ENCODE measurements at places on chromosomes 3 and 15.

- DNase-seq: no peak
Measured at GRCh38 chr3:36992806-36993325, at the start of gene EPM2AIP1. TSS of gene EPM2AIP1 (minus strand) at chr3:36993131. CDS start at chr3:36993077, 54 bp downstream.

GRCh38 chr15:40909662-40910630, 15.7 kb downstream of the VPS18 start:
- DNase-seq: no peak

- no peak for DNase-seq
Measured at GRCh38 chr3:114154321-114154821, 24.5 kb downstream of the DRD3 start.

DNA sequence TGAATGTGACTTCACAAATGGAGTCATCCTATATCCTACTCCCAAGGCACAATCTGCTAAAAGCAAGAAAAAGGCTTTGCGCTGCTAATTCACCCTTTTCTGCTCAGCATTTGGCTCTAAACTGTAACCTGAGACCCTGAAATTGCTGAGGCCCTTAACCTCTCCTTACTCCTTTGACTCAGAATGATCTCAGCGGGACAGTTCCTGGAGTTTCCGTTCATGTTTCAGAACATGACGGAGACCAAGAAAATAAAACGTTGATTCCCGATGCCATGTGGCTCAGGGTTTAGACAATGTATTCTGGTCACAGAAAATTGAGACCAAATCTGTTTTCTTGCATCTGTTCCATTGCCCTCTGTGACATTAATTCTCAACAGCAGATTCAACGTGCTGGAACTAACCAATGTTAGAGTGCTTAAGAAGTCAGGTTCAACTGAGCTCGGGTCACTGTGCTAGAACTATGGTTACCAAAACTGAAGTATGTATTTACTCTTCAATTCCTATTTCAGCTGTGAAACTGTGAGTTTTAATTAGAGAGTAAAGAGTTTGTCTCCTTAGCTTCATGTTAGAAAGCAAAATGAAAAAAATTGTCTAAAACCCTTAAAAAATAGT, 45.4 kb upstream of the TMC3 start:
- DNase-seq: no peak

GRCh38 chr3:133256787-133257483, 142.9 kb upstream of the BFSP2 start:
- no peak for DNase-seq

DNA sequence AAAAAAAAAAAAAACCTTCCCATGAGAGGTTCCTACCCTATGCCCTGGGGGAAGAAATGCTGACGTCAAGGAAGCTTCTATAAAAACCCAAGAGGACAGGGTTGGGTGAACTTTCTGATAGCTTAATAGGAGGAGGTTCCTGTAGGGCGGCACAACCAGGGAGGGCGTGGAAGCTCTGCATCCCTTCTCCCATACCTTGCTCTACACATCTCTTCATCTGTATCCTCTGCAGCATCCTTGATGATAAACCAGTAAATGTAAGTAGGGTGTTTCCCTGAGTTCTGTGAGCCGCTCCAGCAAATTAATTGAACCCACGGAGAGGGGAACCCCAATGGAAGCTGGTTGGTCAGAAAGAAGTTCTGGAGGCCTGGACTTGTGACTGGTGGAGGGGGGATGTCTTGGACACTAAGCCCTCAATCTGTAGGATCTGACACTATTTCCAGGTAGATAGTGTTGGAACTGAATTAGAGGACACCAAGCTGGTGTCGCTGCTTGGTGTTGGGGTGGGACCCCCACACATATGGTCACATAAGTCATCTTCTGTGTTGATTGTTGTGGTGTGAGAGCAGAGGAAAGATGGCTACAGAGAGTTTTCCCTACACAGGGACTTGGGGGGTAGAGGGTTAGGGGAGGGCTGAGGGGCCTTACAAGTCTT, 91.5 kb downstream of the ST6GAL1 start:
- no peak for DNase-seq

- DNase-seq: no peak
Measured at GRCh38 chr3:104763007-104763406, 603.7 kb upstream of the ALCAM start.

DNA sequence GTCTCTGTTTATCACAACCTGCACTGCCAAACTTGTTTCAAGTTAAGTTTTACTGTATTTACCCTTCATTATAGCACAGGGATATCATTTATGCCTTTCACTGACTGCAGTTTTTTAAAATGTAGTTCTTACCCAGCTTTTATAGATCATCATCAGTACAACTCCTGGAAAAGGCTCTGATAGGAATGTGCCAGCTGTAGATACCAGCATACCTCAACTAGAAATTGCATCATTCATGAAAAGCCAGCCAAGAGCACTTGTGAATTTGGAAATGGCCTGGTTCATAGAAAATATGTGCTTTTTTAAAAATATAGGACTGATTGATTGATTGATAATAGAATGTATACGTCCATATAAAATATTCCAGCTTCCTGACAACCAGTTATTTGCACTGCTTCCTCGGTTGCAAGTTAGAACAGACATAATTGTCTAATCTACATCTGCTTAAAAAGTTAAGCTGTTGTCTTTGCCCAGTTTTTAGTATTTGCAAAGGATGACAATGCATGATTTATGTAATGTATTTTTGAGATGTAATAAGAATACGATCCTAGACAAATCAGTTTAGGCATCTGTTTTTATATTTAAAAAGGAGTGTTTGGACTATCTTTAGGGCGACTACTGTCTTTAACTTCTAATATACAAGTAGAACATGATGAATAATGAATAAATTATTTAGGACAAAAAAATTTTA, 58.5 kb downstream of the DCUN1D1 start:
- DNase-seq: no peak
